ENCODE measurements at places on chromosomes 2 and 18.

DNA sequence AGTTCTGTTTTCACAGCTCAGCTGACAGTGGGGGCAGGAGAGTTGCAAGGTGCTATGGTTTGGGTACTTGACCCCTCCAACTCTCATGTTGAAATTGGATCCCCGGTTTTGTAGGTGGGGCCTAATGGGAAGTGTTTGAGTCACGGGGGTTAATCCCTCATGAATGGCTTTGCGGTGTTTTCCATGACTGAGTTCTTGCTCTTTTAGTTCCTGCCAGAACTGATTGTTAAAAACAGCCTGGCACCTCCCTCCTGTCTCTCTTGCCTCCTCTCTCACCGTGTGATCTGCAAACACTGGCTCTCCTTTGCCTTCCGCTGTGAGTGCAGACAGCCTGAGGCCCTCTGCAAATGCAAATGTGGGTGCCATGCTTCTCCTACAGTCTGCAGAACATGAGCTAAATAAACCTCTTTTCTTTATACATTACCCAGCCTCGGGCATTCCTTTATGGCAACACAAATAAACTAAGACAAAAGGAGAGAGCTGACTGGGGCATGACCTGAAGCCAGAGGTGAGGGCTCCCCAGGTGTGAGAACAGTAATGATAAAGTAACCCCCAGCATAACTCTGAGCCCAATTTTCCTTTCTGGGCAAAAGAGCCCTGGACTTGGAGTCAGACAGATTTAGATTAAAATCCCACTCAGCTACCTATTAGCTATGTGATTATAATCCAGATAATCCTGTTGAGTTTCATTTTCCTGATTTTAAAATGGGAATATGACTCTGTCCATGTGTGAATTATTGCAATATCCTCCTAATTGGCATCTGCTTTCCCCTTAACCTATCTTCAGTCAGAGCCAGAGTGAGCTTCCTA lies 64.9 kb upstream of the CAPN13 start:
- DNase-seq = no peak

DNA sequence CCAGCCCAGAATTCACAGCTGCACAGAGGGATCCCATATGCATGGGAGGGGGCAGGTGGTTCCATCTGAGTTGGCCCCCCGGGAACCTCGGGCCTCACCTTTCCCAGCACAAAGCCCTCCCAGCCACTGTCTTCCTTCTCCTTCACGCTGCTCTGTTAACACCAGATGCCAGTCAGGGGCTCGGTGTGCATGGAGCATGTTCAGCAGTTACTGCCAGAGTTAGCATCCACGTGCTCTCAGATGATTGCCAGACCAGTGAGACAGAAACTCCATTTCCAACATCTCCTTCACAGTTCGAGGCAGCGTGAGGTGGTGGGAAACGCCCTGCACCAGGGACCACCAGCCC lies 101.0 kb downstream of the PTGR3 start:
- no peak for DNase-seq

GRCh38 chr2:189818249-189819038 lies 34.2 kb downstream of the PMS1 start:
- DNase-seq = no peak

DNA sequence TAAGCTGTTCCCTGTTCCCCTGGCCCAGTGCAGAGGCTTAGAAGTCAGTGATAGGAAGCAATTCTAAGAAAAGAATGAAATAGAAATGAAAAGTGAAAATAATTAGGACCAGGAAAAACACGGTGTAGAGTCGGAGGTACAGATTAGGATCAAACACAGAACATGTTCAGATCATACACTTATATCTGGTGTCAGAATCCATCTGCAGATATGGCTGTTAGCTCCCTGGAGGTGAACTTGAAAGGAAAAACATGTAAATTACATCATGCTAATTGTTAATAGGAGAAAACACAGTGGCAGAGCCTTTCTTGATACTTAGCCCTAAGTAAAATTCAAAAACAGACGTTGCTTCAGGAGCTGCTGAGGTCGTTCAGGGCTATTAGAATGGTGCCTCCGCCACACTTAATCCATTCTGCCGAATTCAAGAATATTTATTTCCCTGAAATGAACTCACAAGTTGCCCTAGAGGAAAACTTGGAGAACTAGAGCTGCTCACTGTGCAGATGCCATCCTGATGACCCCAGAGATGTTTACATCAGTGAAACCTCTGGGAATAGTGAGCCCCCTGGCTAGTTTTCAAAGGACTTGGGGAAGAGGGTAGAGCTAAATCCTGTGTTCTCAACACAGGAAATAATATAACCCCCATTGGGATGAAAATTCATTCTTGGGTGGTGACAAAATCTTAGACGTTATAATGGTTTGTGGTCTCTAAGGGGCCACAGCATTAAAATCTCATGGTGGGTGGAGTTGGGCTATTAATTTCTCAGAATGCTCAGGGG lies 27.5 kb downstream of the LPIN1 start:
- no peak for DNase-seq

DNA sequence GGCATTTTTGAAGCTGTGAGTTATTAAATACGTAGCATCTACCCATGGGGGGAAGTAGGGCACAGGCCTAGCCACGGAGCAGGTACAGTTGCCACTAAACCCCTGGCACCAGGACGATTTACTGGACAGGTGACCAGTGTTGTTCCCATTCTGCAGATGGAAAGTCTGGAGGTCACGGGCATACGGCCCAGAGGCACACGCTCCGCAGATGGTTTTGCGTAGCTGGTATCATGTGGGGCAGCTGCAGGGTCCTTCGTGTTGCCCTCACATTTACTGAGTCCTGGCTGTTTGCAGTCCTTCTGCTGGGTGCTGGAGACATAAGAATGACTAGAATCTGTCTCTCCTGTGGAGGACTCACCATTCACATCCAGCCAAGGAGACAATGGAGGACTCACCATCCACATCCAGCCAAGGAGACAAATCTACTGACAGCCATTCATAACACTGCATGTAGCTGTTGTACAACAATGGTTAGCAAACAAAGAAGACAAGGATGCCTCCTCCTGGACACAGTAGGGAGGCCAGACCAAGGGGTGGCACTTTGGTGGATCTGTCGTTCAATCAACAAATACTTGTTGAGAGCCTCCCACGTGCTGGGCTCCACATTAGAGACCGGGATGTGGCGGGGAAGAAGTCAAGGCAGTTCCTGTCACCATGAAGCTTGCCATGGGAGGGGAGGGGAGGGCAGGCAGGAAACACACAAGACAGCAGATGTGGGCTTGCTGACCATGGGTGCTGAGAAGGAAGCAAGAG lies 24.9 kb downstream of the TWIST2 start:
- DNase-seq = no peak

- no peak for DNase-seq
These were observed 85.6 kb downstream of the NCOA1 start for GRCh38 chr2:24576617-24577016.

- DNase-seq = no peak
These were observed 291.6 kb upstream of the HDAC4 start for GRCh38 chr2:239692362-239692851.

DNA sequence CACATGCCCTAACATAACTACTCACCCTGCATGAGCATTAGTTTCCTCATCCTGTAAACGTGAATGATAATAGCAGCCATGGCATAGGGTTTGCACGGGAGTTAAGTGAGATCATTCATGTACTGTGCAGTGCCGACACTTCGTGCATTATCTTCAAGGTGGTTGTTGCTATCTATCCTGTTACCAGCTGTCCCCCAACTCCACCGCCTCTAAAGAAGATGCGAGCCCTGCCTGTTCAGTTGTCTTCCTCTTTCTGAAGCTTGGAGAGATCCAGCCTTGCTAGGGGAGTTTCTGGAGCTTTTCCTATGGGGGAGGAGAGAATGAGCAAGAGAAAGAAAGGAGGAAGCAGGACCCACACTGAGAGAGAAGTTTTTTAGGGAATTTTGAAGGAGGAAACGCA lies 34.4 kb downstream of the YPEL5 start:
- no peak for DNase-seq

- no peak for DNase-seq
These were observed 77.5 kb upstream of the TTC21B start for GRCh38 chr2:166031054-166031453.

GRCh38 chr2:231467613-231468530 lies 3.6 kb upstream of the NCL start:
- no peak for DNase-seq

GRCh38 chr2:122445003-122445402 lies 689.6 kb downstream of the TSN start:
- DNase-seq = no peak

DNA sequence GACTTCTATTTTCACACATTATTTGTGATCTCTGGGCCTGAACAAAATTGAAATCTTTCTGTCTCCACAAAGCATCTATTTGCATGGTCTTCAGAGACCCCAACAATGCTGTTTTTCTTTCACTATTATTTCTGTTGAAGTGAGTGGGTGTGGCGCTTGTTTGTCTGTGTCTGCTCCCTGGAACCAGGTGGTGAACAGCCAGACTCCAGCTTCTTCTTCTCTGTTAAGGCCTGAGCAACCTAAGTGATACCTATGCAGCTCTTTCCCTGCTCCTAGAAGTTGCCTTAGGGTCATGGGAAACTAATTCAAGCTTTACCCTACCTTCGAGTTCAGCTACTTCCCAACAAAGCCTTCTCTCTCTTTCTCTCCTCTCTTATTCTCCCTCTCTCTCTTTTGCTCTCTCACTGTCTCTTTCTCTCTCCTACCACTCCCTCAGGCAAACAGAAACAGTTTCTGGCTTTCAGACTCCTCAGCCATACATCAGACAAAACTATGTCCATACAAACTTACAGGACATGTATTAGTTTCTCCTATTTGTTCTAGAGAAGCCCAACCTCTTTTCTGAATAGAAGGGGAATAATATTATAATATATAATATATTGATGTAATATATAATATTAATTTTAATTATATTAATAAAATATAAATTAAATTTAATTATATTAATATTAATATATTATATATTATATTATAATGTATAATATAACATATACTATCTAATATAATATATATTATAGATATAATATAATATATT lies 552.5 kb downstream of the DSC3 start:
- no peak for DNase-seq

DNA sequence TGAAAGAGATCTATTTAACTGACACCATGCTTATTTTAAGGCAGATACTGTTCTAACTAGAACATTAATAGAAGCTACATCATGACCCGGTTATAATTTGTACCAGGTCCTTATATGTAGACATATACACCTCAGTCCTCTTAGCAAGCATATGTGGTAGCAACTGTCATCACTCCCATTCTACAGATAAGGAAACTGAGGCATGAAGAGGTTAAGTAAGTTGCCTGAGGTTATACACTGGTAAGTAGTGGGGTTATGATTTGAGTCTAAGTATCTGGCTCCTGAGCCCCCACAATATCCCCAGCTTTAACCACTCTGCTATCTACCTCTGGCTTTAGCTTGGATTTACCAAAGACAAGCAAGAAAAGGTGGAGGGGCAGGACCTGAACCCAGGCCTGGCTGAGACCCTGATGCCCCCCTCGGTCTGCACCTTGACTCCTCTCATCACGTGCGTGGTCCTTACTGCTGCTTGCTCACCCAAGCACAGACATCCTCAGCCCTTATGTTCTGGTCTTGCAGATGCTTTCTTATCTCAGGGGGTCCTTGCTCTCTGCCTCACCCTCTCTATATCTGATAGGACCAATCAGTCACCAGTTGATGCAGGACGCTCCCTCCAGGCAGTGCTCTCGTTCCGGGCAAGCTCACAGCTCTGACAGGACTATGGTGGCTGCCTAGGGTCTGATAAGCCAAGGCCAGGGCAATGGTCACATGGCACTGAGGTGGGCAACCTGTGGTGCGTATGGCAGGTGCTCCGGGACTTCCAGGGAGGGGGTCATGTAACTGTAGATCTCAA lies 4.0 kb downstream of the DYSF start:
- DNase-seq = no peak

DNA sequence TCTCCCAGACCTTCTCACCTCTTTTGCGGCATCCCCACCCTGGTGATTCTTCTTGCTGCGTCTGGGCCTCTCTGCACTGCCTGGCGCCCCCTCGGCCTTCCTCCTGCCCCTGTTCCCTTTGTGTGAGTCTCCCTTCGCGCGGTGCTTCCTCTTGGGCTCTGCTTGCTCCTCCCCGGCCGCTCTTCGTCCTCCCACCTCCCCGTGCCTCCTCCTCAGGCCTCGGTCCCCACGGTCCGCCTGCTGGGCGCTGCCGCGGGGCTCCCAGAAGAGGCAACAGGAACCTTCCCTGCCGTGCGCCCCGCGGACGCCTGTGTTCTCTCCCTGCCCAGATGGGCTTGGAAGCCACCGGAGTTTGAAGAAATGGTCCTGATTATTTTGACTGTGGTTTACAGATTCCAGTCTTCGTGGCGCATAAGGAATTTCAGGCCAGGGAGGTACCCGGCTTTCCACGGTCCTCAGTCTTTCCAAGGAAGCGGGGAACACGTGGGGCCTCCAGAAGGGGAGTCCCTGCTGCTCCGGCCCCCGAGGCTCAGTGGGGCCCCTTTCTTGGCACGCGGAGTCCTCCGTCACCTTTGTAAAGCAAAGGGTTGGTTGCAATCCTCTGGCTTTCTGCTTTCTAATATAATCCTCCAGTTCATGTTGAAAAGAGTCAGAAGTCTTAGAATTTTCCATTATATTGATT lies 13.1 kb downstream of the RNU2-63P start:
- no peak for DNase-seq

GRCh38 chr2:25602333-25602723 lies 71.0 kb downstream of the DTNB start:
- DNase-seq = no peak

DNA sequence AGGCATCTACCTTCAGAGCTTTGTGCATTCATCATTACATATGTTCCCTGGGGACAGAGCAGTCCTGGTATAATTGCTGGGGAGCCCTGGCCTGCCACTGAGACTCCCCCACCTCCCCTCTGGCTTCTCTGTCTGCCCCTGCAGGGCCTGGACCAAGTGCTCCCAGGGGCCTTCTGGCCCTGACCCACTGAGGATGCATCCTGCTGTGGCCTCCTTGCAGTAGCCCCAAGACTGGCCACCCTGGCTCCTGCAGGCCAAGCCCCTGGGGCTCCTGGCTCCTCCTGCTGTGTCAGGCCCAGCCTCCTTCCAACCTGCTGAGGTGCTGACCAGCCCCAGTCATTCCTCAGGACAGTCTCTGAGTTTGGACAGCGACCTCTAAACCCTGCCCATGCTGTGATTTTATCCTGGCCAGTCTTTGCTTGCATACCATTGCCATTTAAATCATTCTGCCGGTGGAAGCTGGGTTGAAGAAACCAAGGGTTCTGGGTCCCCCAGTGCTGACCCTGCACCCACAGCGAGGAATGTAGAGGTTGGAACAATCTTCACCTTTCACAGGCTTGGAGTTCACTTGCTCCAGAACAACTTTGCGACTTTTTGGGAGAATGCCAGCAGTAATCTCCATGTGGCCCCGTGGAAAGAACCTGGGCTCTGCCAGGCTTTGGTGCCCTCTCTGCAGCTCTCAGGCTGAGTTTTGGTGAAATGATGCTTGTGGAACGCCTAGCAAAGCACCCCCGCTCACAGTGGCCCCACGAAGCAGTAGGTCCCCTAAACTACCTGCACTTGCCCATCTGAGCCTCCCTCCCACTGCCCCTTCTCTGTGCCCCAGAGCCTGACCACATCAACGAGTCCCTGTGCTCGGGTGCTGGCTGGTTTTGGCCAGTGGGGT lies 167.3 kb upstream of the GLI2 start:
- DNase-seq = no peak

GRCh38 chr2:225600444-225600843 lies 200.9 kb downstream of the NYAP2 start:
- DNase-seq = no peak
